ENCODE measurements at places on chromosomes 1 and 21. TPM values are rescaled to one million over a fixed set of nuclear protein-coding genes. Genes with fewer than 3 reads are reported as not detected.

DNA sequence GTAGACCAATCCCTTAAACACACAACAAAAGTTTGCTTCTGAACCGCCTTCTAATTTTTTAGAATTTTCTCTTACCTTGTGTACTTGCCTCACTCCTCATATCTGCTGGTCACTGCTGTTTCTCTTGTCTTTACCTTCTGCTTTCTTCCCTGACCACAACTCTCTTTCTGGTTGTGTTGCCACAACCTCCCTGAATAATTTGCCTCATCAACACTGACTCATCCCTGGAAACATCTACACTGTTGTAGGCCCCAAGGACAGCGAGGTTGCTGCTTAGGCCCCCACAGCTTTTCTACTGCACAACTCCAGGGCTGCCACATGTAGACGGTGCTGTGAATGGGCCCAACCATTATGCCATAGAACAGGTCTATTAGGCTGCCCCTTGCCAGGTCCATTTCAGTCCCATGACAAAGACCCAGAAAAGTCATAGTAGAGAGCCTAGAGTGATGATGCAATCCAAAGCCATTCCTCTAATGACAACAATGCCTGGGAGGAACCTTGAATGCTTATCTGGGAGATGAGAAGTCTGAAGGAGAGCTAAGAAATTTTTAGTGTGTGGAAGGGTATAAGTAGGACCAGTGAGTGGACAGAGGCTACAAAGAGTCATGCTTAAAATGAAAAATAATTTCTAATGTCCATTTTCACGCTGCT, 36.6 kb upstream of the LCE5A start:
- no peak for DNase-seq

- DNase-seq = no peak
Observed at GRCh38 chr1:150420560-150421265, 56.8 kb downstream of the RPRD2 start.

DNA sequence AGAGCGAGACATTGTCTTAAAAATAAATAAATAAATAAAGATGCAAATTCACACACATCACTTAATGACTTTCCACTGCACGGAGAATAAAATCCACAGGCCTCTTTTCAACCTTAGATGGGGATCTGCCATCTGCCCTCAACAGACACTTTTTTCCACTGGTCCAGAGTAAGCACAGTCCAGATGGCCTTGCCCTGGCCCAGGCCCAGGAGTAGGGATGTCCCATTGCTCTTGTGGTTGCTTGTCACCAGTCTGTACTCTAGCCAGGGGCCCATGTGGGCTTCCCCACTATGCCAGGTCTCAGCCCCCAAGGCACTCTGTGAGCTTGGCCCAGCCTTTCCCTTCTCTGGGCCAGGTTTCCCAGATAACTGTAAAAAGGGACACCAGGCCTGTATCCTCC, 17.4 kb downstream of the PLOD1 start:
- no peak for DNase-seq

GRCh38 chr1:68188060-68188538, 44.2 kb downstream of the WLS start:
- no peak for DNase-seq

DNA sequence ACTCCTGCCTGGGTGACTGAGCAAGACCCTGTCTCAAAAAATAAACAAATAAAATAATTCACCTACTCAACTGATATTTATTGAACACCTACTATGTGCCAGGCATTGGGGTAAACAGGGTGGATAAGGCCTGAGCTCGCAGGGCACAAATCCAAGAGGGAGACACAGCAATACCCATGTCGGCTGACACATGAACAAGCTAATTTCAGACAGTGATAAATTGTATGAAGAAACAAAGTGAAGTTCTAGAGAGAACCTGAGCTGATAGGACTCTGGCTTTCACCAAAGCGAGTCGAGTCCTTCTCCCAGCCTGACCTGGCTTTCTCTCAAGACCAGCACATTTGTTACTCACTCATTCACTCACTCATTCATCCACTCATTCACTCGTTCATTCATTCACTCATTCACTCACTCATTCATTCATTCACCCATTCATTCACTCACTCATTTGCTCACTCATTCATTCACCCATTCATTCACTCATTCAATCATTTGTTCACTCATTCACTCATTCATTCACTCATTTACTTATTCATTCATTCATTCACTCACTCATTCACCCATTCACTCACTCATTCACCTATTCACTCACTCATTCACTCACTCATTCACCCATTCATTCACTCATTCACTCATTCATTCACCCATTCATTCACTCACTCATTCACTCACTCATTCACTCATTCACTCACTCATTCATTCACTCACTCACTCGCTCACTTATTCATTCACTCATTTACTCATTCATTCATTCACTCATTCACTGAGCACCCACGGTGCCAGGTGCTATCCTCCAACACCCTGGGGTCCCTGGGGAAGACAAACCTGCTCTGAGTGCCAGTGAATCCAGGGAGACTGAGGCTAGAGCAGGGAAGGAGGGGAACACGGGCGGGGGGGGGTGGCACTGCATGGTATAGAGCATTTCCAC, 37.4 kb upstream of the CASZ1 start:
- DNase-seq = no peak

- no peak for DNase-seq
Observed at GRCh38 chr1:46300673-46301405, 2.6 kb downstream of the LRRC41 start.

- no peak for DNase-seq
Observed at GRCh38 chr1:93056649-93057048, 22.4 kb upstream of the MTF2 start.

DNA sequence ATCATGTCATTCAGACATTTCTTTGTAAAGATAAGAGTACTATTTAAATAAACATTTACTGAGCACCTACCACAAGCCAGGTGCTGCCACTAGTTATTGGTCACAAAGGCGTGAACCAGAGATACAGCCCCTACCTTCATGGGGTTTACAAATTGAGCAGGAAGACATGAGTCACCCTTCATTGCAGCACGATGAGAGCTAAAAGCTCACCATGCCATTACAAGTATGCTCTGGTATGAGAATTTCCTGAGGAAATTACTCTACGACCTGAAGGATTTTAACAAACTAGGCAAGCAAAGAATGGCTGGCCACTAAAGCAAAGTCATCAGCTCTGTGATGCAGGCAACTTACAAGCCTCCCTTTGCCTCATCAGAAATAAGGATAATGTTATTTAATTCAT, 346.8 kb downstream of the BRINP2 start:
- DNase-seq = no peak

GRCh38 chr21:31298618-31299269, 45.3 kb downstream of the TIAM1 start:
- DNase-seq = no peak

DNA sequence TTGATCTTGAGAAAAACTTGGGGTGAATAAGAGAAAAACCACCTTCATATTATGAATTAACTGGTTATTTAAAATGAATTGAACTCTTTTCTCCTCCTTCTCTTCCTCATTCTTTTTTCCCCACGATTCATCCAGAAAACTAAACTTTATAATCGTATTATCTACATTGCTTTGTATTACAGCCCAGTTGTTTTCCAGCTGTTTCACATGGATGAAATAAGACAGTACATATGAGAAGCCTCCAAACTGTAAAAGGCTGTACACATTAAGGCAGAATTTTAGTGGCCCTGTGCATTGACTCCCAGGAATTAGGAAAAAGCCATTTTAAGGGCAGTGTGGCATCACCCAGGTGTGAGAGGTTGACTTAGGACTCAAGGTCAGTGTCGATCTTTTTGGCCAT, 80.3 kb upstream of the PGBD5 start:
- DNase-seq = no peak

DNA sequence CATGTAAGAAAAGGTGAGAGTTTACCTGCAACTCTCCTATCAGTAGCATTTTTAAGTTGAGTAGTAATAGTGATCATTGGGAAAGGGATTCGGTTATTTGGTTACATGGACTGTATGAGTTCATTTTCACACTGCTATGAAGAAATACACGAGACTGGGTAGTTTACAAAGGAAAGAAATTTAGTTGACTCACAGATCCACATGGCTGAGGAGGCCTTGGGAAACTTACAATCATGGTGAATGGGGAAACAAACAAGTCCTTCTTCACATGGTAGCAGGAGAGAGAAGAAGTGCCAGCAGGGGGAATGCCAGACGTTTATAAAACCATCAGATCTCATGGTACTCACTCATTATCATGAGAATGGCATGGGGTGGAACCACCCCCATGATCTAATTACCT, 59.3 kb upstream of the FBXO28 start:
- DNase-seq = no peak

- no peak for DNase-seq
Observed at GRCh38 chr1:10575616-10576015, 100.9 kb downstream of the PEX14 start.

- no peak for DNase-seq
Observed at GRCh38 chr1:241292973-241293372, 64.0 kb downstream of the RGS7 start.

GRCh38 chr1:223707256-223708000, 4.9 kb upstream of the CAPN2 start:
- peak; percentile 76 for DNase-seq

DNA sequence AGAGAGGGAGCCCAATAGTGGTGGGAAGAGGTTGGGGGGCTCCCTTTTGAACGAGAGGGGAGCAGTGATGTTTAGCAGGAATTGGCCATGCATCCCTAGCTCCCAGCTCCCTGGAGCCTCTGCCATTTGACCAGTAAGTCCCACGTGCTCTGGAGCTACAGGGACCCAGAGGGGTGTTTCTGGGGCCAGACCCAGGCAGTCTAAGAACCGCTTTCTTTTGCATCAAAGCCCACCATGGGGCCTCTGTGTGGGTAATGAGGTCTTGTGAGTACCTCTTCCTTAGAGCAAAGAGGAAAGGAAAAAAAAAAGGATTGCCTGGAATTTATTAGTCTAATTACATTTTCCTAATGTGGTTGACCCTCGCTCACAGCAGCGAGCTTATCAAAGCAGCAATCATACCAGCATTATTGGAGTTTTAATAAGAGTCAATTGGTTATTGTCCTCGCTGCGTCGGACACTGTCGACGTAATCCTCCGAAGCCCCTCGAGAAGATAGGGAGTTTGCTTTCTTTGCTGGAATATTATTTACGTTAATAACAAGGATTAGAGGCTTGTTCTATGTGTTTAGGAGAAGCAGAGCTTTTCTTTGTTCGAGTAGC, 17.6 kb downstream of the ACTL8 start:
- DNase-seq = no peak

DNA sequence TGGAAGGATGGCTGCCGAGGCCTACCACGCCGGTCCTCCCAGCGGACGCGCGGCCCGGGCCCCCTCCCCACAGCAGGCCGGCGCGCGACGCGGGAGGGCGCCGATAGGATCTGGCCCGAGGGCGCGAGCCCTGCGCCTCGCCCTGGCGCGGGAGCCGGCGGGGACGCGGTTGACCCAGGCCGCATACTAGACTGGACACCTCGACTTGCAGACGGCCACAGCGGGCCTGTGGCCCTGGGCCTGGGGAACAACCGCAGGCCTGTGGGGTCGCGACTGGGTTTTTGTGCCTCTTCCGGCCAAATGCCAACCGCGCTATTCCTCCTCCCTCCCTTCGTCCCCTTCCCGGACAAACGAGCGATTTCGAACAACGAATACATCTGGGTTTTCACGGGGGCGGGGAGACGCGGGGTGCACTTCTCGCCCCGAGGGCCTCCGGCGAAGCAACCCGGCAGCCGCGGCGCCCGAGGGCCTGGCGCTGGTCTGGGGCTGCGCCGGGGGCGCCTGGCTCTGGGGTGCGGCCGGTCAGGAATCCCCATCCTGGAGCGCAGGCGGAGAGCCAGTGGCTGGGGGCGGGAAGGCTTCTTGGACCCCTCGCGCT, 2.4 kb downstream of the NHLH2 start:
- DNase-seq = no peak

GRCh38 chr1:225915538-225915991, 8.5 kb downstream of the PYCR2 start:
- no peak for DNase-seq

- DNase-seq = no peak
Observed at GRCh38 chr1:14778541-14778897, 180.0 kb downstream of the KAZN start.

DNA sequence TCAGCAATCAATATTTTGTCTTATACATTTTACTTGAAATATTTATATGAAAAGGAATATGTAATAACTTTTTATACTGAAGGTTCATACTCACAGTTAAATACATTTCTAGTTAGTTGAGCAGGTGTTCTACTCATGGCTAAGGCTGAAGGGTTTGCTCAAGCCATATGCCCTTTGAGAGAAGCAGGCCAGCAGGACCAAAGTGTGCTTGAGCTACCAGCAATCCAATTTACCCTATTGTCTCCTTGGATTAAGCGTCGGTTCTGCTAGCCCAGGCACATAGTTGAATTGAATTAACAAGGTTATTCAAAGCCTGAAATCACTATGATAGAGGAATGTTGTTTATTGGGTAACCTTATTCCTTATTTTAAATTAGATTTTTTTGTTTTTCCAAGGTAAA, 151.5 kb upstream of the BACE2 start:
- no peak for DNase-seq

Gene NTRK1
- total RNA-seq = 1.2 TPM

Gene NBPF20
- total RNA-seq = 2.7 TPM

Gene FLG2
- not detected for total RNA-seq

Gene CLDN8
- not detected for total RNA-seq

Gene PLPPR5
- not detected for total RNA-seq

Gene TNFRSF18
- total RNA-seq = 0.98 TPM

Gene A3GALT2
- not detected for total RNA-seq

Gene TIE1
- total RNA-seq = 59.4 TPM

Gene CHIA
- 6.3 TPM for total RNA-seq
